Vagina (tissue), 2 donors: ENCODE measurements at places on chromosomes 16 and 17.

DNA sequence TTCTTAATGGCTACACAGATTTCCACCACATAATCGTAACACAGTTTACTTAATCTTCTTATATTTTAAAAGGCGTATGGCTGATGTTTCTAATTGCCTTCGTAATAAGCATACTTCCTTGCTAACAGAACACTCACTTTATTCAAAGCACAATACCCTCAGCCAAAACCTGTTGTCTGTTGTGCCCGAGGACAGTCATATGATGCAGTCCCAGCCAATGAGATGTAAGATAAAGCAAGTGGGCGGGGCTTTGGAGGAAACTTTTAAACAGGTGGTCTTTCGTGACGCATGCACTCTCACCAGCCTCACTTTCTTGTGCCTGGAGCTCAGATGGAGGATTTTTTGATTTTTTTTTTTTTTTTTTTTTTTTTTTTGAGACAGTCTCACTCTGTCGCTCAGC is 174.1 kb downstream of the ZFHX3 start:
- no peak for DNase-seq

GRCh38 chr17:41943492-41943891 is 13.1 kb downstream of the ODAD4 start:
- no peak for DNase-seq

DNA sequence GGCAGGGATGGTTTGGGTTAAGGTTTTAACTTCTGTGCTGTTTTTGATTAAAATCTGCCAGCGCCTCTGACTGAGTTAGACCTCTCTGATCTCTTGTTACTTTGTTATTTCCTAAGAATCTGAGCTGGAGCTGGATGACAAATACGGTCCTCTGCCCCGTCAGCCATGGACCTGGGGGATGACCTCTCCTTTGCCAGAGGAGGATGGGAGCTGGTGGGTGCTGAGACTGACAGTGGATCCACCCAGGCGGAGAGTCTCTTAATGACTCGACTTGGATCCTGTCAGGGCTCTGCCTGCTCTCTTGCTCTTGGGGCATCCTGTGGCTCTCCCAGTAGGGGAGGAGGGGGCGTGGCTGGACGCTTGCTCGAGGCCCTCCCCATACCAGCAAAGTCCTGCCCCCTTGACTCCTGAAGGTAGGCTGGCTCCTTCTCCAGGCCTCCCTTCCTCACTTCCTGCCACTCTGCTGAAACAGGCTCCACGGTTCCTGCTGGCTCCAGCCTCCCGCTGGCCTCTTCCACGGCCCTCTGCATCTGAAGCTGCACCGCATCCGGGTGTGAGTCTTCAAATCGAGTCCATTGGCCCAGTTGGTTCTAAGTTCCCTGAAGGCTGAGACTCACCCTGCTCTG is 24.8 kb upstream of the MAP3K14 start:
- peak; percentile 74 for DNase-seq

DNA sequence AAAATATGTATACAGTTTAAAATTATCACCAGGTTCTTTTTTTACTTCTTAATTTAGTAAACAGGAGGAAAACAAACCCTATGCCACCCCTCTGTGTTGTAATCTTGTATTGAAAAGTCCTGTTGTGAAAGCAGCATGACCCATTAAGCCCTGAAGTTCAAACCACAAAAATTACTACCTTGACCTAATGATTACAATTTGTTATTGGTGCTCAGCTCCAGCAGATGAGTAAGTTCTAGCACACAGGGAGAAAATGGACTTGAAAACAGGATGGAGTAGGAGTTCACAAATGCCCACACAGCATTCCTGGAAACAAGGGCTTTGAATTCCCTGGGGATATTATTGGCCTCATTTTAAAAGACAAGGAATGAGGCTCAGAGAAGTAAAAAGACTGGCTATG is 505.8 kb upstream of the ERCC4 start:
- DNase-seq, result no peak

GRCh38 chr16:89061590-89062380 is 31.9 kb upstream of the ACSF3 start:
- no peak for DNase-seq

DNA sequence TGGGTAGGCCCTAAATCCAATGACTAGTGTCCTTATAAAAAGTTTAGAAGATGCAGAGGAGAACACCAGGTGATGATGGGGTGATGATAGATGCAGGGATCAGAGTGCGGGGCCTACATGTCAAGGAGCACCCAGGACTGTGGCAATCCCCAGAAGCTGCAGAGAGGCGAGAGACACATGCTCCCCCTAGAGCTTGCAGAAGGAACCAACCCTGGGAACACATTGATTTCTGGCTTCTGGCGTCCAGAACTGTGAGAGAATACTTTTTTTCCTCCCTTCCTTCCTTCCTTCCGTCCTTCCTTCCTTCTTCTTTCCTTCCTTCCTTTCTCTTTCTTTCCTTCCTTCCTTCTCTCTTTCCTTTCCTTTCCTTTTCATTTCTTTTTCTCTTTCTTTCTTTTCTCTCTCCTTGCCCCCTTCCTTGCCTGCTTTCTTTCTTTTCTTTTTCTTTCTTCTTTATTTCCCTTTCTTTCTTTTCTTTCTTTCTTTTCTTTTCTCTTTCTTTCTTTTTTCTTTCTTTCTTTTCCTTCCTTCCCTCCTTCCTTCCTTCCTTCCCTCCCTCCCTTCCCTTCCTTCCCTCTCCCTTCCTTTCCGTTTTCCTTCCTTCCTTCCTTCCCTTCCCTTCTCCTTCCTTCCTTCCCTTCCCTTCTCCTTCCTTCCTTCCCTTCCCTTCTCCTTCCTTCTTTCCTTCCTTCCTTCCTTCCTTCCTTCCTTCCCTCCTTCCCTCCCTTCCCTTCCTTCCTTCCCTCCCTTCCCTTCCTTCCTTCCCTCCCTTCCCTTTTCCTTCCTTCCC is 134.3 kb downstream of the HAPSTR1 start:
- DNase-seq, result no peak

- no peak for DNase-seq
These were observed 1.2 kb upstream of the FOXF1 start for GRCh38 chr16:86508947-86509758.

GRCh38 chr17:75273977-75274708 is 3.1 kb upstream of the MIF4GD start:
- DNase-seq, result no peak

DNA sequence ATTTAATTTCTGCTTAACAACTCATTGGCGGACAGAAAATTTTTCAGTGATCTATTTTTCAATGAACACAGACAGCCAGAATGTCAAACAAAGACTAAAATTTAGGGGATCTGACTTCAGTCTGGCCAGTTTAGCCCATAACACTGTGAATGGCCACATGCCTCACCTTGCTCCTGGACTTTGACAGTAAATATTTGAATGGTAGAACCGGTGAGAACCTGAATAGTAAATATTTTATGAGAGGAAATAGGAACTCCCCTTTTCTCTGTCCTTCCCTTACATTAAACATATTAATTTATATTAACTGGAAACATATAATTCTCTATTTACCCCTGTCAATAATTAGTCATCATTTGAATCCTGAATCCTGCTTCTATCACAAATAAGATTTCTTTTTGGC is 942.1 kb downstream of the KCNJ2 start:
- DNase-seq, result no peak

- no peak for DNase-seq
These were observed 10.1 kb downstream of the AMZ2 start for GRCh38 chr17:68257934-68258333.

GRCh38 chr16:88705801-88706228 is 393 bp downstream of the RNF166 start:
- DNase-seq, result no peak

DNA sequence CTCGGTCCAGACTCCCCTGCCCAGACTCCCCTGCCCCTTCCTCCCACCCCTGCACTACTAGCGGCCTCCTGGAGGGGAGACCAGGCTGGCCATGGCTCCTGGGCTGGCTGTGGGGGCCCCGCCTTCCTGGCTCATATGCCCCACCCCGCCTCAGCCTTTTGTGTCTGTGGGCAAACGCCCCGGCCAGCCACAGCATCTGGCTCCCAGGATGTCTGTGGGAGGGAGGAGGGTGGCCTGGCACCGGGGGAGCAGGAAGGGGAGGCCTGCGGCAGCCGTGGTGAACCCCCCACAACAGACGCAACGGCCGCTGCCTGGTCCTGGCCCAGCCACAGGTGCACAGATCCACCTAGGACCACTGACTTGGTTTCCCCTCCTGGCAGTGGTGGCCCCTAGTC is 32.9 kb downstream of the BAHCC1 start:
- DNase-seq, result no peak

GRCh38 chr17:2194889-2195335 is 108.7 kb downstream of the SMG6 start:
- no peak for DNase-seq

GRCh38 chr16:4594433-4595410 is 20.0 kb downstream of the UBALD1 start:
- DNase-seq, result no peak

- DNase-seq, result no peak
These were observed 189.1 kb downstream of the SALL1 start for GRCh38 chr16:50961952-50962351.

GRCh38 chr17:57046749-57047148 is 38.3 kb upstream of the AKAP1 start:
- DNase-seq, result no peak

GRCh38 chr17:41212524-41213169 is 13.8 kb upstream of the KRTAP9-2 start:
- no peak for DNase-seq

DNA sequence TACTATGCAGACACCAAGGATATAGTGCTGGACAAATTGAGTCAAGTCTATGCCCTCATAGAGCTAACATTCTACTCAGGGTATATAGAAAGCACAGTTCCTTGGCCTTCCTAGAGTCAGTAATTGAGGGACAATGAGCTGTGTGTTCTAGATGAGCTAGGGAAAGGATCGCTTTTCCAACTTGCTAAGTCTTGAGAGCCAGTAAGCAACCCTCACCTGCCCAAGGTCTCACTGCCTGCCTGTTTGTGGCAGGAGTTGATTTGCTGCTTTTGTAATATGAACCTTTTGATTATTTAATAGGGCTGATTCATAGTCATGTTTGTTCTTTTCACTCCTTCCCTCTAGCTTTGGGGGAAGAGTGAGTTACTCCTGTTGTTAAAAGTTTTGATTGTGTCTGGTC is 6.5 kb downstream of the DDX42 start:
- DNase-seq, result no peak

DNA sequence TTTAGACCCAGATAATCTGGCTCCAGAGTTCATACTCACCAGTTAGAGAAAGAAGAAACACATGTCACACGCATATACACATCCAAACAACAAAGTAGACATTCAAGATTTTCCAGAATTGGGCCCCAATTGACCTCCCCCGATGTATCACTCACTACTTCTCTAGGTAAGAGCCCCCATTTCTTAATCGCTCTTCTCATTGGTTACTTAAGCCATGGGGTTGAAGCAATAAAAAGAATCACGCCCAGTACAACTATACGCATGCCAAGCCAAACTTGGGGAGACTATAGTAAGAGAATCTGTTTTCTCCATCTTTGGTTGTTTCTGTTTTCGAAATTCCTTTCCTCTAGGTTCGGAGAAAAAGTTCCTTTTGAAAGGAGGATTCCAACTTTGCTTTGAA is 565 bp downstream of the DDX52 start:
- DNase-seq, result no peak

GRCh38 chr16:85376292-85377095 is 236.6 kb upstream of the GSE1 start:
- no peak for DNase-seq

DNA sequence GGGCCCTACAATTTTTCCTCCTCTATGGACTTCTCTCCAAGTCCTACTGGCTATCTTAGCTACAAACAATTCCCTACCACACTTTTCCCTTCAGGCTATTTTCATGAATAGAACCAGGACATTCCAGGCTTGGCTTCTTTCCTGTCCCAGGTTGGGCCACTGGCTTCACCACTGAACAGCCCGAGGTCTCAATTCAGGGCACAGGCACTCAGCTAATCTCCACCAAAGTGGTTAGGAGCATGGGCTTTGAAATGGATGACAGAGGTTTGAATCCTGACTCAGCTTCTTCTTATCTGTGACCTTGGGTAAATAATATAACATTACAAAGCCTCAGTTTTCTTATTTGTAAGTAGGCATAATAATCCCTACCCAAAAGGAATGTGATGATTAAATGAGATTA is 50.9 kb upstream of the ZNF629 start:
- DNase-seq, result no peak

GRCh38 chr17:82228278-82228841 is 482 bp upstream of the SLC16A3 start:
- DNase-seq, result no peak

GRCh38 chr17:9644910-9645751 is at the start of gene USP43:
TSS of gene USP43 (plus strand) at chr17:9645517. CDS start at chr17:9645633, 116 bp downstream.
- no peak for DNase-seq

- no peak for DNase-seq
These were observed 26.6 kb upstream of the KRT17 start for GRCh38 chr17:41650794-41651624.

DNA sequence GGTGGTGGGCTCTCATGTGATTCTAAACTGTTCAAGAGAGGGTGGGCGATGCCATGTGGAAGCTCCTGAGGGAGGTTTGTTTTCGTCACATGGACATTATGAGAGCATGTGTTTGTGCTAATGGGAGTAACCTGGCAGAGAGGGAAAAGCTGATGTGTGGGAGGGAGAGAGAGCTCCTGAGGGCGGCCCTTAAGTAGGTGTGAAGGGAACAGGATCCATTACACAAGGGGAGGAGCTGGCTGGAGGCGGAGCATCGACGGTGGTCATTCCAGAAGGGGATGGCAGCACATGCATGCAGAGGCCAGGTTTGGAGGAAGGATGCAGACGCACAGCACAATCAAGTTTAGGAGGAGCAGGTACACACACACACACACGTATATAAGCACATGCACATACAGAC is 197.5 kb downstream of the RPTOR start:
- DNase-seq, result no peak

GRCh38 chr17:47995241-47995935 is 24.5 kb downstream of the CDK5RAP3 start:
- DNase-seq, result no peak

DNA sequence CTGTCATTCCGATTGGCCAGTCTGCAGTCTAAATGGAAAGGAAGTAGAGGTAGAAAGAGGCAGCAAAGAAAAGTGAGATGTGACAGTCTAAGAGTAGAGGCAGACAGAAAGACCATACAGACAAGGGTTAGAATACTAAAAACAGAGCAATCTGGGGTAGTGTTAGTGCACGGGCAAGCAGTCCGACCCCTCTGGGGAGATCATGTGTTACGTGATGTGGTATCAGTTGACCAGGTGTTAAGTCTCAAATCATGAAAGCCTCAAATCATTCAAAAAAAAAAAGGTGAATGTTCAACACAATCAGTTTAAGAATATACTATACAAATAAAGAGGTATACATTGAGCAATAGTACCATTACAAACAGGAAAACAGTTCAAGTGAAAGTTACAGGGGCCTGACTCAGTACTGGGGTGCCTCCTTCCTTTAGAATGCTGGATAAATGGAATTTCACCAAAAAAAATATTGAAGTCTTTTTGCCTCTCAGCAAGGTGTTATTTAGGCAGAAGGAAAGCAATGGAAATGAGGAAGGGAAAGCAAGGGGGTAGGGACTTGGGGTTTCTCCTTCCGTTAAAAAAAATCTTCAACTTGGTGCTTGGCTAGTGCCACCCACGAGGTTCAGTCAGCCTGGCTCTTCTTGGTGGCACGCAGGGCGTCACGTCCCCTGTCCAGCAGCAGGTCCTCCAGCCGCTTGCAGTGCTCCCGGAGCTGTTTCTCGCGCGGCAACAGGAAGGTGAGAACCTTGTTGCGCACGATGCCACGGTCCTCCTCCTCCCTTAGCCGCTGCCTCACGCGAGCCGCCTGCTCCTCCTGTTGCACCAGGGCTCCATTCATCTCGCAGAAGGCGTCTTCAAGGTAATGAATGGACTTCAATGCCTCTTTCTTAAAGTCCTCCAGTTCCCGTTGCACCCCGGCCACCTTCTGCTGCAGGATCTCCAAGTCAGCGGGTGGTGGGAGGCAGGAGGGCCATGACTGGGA is 616 bp downstream of the CCDC182 start:
- no peak for DNase-seq

- DNase-seq, result no peak
These were observed 898 bp downstream of the SNAI3 start for GRCh38 chr16:88685156-88686061.
